ENCODE measurements at places on chromosomes 6 and 20.
A peak's percentile ranks its signal among the peaks of the same experiment; 100 is the strongest.

GRCh38 chr6:16400248-16400760 lies 161.9 kb downstream of the GMPR start:
- DNase-seq = no peak

DNA sequence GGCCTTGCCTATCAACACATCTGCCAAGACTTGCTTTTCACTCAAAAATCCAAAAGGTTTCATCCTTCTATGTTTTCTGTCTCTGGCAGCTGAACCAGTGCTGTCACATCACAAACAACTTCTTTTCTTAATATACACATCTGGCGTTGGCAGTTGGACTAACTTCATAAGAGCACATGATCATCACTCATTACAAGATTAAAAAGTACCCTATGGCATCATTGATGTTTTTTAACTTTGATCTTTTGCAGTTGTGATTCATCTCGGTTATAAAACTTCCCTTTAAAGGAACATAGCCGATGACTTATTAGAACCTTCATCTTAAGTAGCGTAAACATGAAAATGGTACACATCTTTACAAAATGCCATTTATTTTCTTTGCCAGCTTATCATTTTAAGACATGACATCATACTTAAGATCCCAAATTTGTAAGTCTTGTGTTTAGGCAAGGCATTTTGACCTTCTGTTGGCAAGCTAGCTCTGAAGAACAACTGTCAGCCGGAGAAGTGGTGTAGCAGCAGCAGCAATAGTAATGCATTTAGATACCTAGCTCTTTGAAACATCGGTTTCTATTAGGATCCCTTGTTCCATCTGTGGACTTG lies 64.2 kb upstream of the SUPT3H start:
- peak; percentile 90 for DNase-seq

- peak; percentile 19 for DNase-seq
These were observed 11.8 kb downstream of the GFRA4 start for GRCh38 chr20:3651204-3651962.

DNA sequence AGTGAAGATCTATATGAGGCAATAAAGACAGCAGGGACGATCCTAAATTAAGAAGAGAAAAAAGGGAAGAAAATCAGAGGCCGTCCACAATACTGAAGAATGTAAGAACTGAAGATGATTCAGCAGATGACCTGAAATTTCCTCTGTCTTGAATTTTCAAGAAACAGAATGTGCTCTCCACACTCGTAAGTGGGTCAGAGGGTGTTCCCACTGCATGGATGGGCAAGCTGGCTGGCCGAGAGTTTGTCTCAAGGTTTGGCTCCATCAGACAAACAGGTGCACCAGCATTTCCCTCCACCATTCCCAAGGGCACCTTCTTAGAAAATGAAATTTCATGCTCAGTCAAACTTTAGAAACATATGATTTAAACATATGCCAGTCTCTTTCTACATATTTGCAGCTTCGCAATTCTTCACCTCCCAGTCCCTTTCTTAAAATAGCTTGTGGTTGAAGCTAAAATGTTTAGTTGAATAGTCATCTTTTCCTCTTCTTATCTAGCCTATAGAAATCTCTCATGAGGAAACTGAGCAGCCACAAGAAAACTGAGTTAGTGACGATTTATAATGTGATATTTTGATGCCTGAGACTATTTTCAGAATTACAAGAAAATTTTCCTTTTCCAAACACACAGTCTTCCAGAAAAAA lies 576.4 kb downstream of the PRKN start:
- DNase-seq = peak; percentile 62
